CD4-positive, alpha-beta T cell (primary cell): ENCODE measurements at places on chromosomes 13 and 19. TPM values are rescaled to one million over a fixed set of nuclear protein-coding genes. Genes with fewer than 3 reads are reported as not detected.

MAST1 gene
- total RNA-seq = 0.22 TPM

ZNF616 gene
- total RNA-seq = 1.5 TPM

SIGLEC8 gene
- not detected for total RNA-seq

DNA sequence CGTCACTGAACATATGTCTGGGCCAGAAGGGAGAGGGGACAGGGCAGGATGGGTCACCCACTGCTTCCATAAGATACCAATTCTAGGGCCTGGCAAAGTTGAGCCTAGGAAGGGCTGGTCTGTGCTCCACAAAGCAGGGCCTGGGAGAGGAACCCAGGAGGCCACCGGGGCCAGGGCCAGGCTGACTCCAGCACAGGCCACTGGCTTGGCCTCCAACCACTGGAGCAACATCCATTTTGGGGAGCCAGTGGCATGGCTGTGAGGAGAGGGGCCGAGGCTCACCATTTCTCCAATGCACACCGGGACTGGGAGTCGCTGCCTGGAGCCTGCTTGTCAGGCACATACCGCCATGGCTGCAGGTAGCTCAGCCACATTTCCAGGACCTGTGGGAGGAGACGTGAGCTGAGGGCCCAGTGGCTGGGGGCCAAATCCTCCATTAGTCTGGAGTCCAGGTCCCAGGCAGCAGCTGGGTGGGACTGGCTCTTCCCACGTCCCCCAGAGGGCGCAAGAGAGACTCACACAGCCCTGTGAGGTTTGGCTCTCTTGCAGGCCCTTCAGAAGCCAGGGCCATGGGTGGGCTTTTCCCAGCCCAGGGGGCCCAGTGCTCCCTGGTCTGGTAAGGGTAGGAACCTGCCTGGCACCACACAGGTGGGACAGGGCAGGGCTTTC, 27.7 kb downstream of the TUBA3C start:
- H3K36me3 ChIP-seq = no peaks in the 10 kb centered on the region
- no peak overlapping the region for H3K27ac ChIP-seq
- H3K4me3 ChIP-seq = no peak overlapping the region
- no peak for DNase-seq
- no peaks in the 10 kb centered on the region for H3K27me3 ChIP-seq

- no peak overlapping the region for H3K27ac ChIP-seq
- H3K36me3 ChIP-seq = no peaks in the 10 kb centered on the region
- no peak overlapping the region for H3K4me3 ChIP-seq
- H3K4me1 ChIP-seq = no peaks in the 10 kb centered on the region
Measured at GRCh38 chr13:37198629-37199028, 93.2 kb upstream of the CSNK1A1L start.

DNA sequence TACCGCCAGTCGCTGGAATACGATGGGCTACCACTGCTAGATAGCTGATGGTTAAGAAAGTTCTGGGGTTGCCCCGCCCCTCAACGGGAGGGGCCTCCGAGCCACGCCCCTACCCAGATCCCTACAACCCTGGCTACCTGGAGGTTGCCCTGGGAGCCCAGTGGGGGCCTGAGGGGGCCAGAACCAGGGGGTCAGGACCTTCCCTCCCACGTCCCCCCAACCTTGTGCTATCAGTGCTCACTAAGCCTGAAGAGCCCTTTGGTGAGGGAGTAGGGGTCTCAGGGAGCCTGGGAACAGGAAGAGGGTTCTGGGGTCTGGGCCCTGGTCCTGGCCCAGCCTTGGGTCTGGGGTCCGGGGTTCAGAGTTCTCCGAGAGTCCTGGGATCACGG, 8.9 kb downstream of the OCEL1 start:
- H3K4me3 ChIP-seq = peak overlapping the region; percentile 87
- H3K4me1 ChIP-seq = peaks cover 22% of the 10 kb centered on the region
- peak overlapping the region; percentile 34 for H3K27ac ChIP-seq
- no peaks in the 10 kb centered on the region for H3K36me3 ChIP-seq
- peak; percentile 51 for DNase-seq

DNA sequence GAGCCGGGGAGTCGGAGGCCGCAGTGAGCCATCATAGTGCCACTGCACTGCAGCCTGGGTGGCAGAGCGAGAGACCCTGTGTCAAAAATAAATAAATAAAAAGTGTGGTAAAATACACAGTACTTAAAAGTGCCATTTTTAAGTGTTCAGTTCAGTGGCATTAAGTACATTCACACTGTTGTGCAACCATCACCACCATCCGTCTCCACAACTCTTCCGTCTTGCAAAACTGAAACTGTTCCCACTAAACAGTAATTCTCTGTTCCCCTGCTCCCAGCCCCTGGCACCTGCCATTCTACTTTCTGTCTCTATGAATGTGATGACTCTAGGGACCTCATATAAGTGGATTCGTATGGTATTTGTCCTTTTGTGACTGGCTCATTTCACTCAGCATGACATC, 13.3 kb downstream of the SLC25A42 start:
- peaks cover 9% of the 10 kb centered on the region for H3K4me1 ChIP-seq
- H3K27me3 ChIP-seq = no peaks in the 10 kb centered on the region
- no peak overlapping the region for H3K27ac ChIP-seq
- DNase-seq = no peak
- H3K4me3 ChIP-seq = no peak overlapping the region

DNA sequence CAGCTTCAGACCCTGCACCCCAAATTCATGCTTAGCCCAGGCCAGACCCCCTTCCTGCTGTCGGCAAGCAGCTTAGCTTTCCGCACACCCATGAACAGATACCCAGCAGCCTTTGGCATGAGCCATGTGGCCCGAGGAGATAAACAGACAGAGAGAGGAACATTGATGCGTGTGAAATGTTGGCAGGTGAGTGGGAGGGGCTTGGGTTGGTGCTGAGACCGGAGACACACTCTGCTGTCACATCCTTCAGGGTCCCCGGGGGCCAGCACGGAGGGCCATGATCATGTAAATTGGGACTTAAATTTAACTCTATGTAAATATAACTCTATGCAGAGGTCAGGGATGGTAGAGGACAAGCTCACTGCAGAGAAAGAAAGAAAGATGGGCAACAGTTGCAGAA, 1.5 kb downstream of the CD22 start:
- H3K4me1 ChIP-seq = peaks cover 11% of the 10 kb centered on the region
- H3K4me3 ChIP-seq = no peak overlapping the region
